Activated T-cell treated with anti-CD3 and anti-CD28 coated beads for 48 hours (primary cell): ENCODE measurements at places on chromosomes 5 and 9.

- DNase-seq: no peak
These were observed 171.9 kb downstream of the ENTREP1 start for GRCh38 chr9:69496846-69497450.

- DNase-seq: no peak
These were observed 377.9 kb upstream of the PAPPA start for GRCh38 chr9:115775659-115776058.

- DNase-seq: no peak
These were observed 144.1 kb downstream of the CCDC171 start for GRCh38 chr9:15696979-15697378.

GRCh38 chr9:5899292-5899691 is 8.6 kb downstream of the MLANA start:
- DNase-seq: no peak

- no peak for DNase-seq
These were observed 685 bp upstream of the ADAMTS19 start for GRCh38 chr5:129459450-129459776.

GRCh38 chr9:106417685-106418084 is 445.3 kb upstream of the ZNF462 start:
- DNase-seq: no peak

- no peak for DNase-seq
These were observed 664 bp upstream of the IGFBPL1 start for GRCh38 chr9:38424918-38425317.

GRCh38 chr5:75964008-75964407 is 119.2 kb upstream of the SV2C start:
- no peak for DNase-seq

DNA sequence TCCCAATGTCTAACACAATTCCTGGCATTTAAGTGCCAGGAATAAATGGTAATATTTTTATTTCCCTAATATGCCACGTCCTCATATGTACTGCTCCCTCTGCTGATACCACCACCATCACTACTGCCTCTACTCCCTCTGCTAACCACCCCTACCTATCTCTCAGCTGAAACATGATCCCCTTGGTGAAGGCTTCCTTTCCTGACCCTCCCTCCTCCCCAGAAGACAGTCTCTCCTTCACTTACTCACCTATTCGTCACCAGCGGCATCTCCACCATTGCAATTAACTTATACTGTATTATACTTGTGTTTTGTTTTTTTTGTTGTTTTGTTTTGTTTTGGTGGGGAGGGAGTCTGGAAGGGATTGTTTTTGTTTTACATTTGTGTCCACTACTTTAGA is 4.8 kb downstream of the DENND1A start:
- DNase-seq: no peak

GRCh38 chr9:79567671-79568098 is 4.1 kb upstream of the TLE4 start:
- DNase-seq: no peak

GRCh38 chr5:54785729-54786591 is 199.4 kb downstream of the ESM1 start:
- DNase-seq: no peak

DNA sequence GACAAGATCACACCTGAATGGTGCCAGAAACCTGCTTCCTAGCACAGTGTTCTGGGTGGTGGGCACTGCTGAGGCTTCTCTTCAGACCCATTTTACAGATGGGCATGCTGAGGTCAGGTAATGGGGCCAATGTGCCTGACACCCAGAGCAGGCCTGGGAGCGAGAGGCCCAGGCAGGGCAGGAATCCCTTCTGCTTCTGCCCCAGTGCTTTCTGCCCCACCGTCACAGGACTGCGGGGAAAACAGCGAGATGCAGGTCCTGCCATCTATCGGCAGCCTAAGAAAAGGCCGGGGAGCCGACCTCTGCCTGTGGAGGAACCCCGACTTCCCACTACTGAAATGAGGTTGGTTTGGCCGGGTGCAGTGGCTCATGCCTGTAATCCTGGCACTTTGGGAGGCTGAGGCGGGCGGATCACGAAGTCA is 22.8 kb upstream of the RNU6ATAC start:
- no peak for DNase-seq

DNA sequence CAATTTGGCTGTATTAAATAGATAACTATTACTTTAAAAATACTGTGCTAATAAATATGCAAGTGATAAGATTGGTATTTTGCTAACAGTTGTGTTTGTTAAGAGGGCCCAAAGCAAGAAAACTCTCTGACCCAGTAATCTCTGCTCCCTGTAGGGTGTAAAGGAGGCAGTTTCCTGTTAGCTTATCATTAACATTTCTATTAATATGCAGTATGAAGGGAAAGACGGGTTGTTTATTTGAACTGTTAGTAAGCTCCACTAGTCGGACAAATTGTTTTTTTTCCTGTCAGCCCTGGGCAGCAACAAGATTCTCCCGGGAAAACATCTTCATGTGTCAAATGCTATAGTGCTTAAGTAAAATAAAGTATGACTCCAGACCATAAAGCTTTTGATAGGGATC is 35.6 kb downstream of the ERP44 start:
- DNase-seq: no peak
